ENCODE measurements at places on chromosomes 6 and 20.
A peak's percentile ranks its signal among the peaks of the same experiment; 100 is the strongest.

GRCh38 chr20:13855613-13856012 lies 70.8 kb downstream of the NDUFAF5 start:
- DNase-seq = no peak

DNA sequence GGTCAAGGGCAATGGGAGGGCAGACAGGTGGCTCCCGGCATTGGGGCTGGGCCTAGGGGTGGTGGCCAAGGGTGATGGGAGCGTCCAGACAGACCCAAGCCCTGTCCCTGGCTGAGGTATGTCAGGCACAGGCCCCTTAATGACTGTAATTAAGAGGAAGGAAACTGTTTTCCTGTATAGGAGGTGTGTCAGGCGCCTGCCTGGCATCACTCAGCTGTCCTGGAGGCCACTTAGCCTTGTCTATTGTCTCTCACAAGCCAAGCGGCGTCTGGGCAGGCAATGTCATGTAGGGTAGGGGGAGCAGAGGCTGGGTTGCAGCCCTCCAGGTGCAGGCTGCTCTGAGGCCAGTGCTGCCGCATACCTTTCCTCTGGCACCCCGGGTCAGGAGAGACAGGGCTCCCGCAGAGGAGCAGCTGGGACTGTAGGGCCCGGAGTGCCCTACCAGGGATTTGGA lies 3.9 kb upstream of the FAM83C start:
- no peak for DNase-seq

- DNase-seq = no peak
Observed at GRCh38 chr20:57467742-57468141, 57.2 kb downstream of the CTCFL start.

DNA sequence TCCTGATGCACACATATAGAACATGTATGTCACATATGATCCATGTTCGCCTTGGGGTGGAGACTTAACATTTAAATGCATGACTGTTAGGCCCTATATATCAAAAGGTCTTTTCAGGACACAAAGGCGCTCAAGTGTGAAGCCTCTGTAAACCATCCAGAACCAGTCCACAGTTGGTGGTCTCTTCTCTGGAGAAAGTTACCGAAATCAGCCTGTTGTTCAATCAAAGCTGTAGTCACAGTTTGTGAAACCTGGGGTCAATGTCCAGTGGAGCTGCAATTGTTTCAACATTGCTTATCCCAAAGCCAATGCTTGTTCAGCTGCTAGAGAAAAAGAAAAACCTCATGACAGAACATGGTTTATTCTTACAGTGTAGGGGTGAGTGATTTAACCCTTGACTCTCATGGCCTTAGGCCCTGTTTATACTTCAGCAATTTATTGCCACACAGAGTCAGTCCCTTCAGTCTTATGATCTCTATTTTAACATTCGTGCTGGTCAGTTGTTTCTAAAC lies 193.6 kb upstream of the CST7 start:
- DNase-seq = no peak

GRCh38 chr20:29689411-29690225 lies 1567.8 kb upstream of the DEFB115 start:
- DNase-seq = peak; percentile 30

DNA sequence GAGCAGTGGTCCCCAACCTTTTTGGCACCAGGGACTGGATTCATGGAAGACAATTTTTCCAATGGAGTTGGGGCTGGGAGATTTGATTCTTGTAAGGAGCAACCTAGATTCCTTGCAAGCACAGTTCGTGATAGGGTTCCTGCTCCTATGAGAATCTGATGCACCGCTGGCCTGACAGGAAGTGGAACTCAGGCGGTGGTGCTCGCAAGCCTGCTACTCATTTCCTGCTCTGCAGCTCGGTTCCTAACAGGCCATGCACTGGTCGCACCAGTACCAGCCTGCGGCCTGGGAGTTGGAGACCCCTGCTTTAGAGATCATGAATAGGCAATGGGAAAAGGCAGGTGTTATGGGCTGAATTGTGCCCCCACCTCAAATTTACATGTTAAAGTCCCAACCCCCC lies 131.2 kb downstream of the PFDN4 start:
- no peak for DNase-seq

- DNase-seq = no peak
Observed at GRCh38 chr6:122472022-122472340, 374 bp upstream of the SERINC1 start.

DNA sequence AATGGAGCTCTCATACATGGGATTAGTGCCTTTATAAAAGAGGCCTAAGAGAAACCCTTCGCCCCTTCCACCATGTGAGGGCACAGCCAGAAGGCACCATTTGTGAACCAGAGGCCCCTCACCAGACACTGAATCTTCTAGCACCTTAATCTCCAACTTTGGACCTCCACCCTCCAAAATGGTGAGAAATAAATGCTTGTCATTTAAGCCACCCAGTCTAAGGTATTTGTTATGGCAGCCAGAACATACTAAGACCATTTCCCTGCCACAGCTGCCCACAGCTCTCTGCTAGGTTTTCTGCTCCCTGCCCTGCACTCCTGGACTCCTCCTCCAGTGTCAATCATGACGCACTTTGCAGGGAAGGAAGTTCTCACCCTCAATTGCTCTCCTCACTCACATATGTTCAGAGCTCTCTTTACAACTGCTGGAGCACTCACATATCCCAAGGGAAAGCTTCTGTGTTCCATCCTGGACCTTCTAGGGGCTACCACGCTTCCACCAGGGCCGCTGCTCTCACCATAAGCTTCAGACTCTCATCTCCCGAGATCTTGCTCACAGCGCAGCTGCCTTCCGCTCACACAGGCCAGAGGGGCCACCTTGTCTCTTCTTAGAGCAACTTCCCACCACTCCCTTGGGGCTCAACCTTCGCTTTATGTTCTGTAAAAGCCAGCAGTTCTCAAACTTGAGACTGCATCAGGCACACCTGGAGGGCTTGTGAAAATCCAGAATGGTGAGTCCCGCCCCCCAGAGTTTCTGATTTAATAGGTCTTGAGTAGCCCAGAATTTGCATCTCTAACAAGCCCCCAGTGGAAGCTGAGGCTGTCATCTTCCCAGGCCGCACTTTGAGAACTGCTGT lies 1.6 kb upstream of the LY86 start:
- no peak for DNase-seq

DNA sequence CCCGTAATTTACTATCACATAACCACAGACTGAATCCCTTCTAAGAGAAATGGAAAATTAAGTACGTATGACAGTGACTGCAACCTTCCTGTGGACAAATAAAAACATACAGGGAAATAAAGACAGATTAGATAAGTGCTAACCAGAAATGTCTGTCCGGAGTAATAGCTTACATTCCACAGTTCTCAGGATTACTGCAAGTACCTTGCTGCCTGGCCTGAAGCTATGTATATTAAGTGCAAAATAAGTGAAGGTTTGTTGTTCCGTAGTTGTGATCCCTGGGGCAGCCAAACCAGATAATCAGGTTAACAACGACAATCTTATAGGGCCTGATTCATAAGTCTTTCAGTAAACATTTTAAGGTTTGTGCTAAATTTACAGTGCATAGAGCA lies 2.8 kb downstream of the NEDD9 start:
- DNase-seq = no peak

- no peak for DNase-seq
Observed at GRCh38 chr6:72974276-72974675, 251.0 kb downstream of the KHDC1L start.

DNA sequence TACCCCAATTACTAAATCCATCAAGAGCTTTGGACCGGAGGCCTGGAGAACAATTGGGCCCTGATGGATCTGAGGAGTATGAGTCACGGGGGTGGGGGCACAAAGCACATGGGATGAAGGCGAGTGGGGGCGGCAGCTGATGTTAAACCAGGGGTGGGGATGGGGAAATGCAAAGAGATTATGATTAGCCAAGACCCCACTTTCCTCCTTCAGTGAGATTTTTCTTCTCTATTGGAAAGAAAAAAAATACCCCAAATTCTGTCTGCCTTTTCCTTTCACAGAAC lies 57.9 kb downstream of the ARHGAP40 start:
- no peak for DNase-seq

GRCh38 chr6:125808060-125808459 lies 17.3 kb downstream of the NCOA7 start:
- no peak for DNase-seq

DNA sequence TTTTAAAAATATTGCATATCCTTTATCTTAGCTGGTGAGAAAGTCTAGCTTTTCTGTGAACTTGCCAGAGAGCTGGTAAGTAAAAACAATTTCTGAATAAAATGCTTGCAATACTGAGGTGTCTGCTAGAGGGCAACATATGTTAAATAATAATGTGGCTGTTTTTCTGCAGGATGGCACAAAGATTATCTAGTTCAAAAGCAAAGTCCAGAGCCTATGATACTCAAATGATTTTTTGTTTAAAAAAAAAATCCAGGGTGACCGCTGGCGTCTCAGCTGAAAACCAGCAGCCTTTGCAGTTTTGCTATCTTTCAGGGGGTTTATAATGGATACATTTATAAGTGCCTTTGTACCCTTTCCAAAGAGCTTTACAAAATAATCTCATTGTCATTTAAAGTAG lies 194.9 kb downstream of the PHACTR1 start:
- no peak for DNase-seq

GRCh38 chr20:32482442-32483261 lies 102.5 kb downstream of the NOL4L start:
- DNase-seq = no peak

DNA sequence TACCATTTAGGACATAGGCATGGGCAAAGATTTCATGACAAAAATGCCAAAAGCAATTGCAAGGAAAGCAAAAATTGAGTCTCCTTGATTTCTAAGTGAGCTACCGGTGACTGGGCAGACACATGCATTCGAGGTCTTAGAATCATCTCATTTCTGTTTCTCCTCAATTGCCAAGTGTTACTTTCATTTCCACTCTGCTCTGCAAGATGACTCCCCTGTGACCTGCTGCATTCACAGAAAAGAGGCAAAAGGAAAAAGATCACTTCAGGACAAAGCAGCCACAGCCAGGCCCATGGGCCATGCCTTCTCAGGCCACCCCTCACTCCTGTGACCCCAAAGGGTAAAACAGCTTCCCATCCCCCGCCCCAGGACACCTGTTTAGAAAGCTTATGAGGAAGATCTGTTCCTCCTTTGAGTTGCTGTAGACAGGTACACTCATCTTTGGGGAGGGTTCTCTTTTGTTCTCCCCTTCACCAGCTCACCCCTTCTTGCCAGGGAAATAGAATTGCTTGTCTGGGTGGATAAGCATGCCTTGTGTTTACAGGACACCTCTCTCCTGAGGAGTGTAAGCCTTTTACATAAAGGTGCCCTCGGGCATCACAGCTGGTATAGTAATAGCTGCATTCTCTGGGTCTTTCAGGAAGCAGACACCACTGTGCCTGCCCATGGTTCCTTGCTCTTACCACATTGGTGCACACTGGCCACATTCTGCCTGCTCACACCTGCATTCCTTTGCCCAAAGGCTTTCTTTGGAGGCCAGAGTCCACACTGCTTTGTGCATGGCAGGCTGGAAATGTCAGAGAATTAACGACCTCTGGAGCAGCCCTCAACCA lies 105.0 kb downstream of the SLC24A3 start:
- DNase-seq = no peak

DNA sequence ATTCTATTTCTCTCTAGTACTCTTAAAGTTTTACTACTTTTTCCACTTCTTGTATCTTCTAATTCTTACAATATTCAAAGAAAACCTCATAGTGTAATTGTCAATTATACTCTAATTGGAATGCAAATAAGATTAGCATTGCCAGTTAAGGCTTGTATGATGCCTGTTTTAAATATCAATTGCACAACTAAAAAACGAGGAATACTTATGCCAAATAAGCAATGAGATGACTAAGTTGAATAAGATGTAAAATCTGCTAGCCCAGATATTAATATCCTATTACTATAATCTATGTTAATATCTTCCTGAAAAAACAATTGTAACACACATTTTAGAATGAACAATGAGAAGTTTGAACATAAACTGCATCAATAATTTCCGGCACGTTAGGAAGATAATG lies 13.3 kb upstream of the AKAP7 start:
- DNase-seq = no peak

GRCh38 chr6:22435151-22435550 lies 134.2 kb upstream of the HDGFL1 start:
- DNase-seq = no peak

DNA sequence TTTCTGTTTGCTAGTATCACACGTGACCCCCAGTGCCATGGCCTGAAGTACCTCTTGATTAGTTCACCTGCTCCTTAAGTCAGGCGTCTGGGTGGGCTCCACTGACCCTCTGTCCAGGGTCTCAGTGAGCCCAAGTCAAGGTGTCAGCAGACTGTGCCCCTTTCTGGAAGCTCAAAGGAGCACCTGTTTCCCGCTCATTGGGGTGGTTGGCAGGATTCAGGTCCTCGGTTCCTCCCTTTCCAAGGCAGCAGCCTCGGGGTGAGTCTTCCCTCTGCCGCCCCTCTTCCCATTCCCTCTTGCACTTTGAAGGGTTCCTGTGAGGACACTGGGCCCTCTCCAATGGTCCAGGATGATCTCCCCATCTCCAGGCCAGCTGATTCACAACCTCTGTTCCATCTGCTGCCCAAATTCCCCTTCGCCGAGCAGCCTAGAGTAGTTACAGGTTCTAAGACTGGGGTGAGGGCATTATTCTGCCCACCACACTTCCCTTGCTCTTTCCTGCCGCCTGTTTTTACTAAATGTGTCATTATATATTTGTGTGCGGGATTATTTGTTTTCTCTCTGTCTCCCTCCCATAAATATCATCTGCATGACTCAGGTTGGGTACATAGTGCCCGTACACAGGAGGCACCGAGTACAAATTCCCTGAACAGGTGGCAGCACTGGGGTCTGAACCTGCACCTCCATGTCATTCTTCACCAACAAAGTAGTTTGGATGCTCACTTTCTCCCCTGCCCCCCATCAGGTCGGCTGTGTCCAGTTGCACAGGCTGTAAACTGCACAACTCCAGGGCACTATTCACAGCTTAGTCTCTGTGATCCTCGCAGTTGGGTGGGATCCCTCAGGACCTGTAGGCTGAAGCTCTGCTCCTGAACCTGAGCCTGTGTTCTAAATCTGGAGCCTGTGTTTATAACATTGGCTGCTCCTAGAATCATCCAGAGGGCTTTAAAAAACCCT lies 58.5 kb downstream of the RBM38 start:
- DNase-seq = no peak

DNA sequence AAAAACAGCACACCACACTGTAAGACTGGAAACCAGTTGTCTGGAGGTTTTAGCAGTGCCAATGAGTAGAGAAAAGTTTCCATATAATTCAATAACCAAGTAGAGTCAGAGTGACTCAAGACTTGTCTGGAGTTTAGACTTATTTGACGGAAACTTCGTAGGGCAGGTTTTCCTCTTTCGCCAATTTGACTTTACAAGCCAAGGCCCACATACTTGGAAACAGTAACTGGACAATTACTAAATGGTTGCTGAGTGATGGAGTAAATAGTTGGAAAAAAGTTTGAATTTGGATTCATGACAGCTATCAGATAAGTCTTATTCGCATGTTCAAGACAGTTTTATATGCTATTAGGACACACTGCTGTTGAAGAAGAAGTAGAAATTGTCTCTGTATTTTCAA lies 48.1 kb upstream of the CTAGE9 start:
- DNase-seq = no peak

- no peak for DNase-seq
Observed at GRCh38 chr6:128124713-128125112, 223.9 kb upstream of the THEMIS start.
